ENCODE measurements at places on chromosomes 1 and 21. TPM values are rescaled to one million over a fixed set of nuclear protein-coding genes. Genes with fewer than 3 reads are reported as not detected.

DNA sequence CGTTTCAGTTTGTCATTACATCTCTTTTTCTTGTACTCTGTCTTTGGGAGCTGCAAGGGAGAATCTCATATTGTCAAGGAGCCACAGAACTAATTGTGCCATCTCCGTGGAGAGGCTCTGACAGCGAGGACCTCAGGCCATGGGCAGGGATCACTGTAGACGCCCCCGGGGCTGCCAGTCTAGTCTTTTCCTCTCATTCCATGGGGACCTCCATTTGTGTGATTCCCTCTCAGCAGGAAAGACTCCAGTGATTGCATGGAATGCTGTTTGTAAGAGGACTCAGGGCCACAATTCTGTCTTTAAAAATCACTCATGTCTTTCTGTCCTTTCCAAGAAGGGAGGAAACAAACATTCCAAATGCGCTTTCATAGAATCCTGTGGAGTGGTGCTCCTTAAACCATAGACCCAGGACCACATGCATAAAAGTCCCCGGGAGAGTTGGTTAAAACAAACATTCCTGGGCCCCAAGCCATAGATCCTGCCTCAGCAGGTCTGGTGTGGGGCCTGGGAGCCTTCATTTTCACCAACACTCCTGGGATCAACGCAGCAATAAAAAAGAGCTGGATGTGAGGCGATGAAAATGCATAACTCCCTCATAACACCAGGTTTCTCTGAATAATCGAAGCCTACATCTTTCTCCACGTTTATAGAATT lies 104.5 kb downstream of the ZP4 start:
- no peak overlapping the region for H3K4me3 ChIP-seq
- H3K36me3 ChIP-seq = no peaks in the 10 kb centered on the region
- H3K27me3 ChIP-seq = no peaks in the 10 kb centered on the region
- no peaks in the 10 kb centered on the region for H3K4me1 ChIP-seq

- H3K36me3 ChIP-seq = peaks cover 4% of the 10 kb centered on the region
- no peaks in the 10 kb centered on the region for H3K27me3 ChIP-seq
- no peak for DNase-seq
- no peak overlapping the region for H3K27ac ChIP-seq
These were observed 109.7 kb upstream of the ACTRT2 start for GRCh38 chr1:2911421-2912178.

The S100A7 gene
- total RNA-seq = 10.2 TPM

DNA sequence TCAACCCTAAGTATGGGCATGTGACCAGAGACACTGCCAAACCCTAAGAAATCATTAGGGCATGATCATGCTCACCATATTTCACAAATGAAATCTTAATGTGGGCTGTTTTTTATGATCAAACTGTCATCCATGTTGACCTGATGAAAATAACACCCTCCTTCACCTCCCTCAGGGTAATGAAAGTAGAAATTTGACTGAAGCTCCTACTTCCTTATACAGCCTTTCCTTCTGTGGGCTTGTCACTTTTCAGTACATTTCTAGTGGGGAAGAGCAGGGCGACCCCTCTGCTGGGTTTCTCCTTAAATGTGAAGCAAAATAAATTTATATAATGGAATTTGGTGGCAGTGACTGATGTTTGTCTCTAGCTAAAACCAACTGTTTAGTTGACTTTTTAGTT lies 25.9 kb downstream of the IVNS1ABP start:
- H3K36me3 ChIP-seq = peaks cover 27% of the 10 kb centered on the region
- H3K27ac ChIP-seq = no peak overlapping the region
- no peaks in the 10 kb centered on the region for H3K27me3 ChIP-seq
- H3K4me3 ChIP-seq = no peak overlapping the region
- no peak for DNase-seq

GRCh38 chr1:48228156-48228555 lies 5.6 kb downstream of the SLC5A9 start:
- H3K4me3 ChIP-seq = no peak overlapping the region
- H3K4me1 ChIP-seq = no peaks in the 10 kb centered on the region
- H3K27me3 ChIP-seq = peaks cover 16% of the 10 kb centered on the region
- no peaks in the 10 kb centered on the region for H3K36me3 ChIP-seq
- DNase-seq = no peak

DNA sequence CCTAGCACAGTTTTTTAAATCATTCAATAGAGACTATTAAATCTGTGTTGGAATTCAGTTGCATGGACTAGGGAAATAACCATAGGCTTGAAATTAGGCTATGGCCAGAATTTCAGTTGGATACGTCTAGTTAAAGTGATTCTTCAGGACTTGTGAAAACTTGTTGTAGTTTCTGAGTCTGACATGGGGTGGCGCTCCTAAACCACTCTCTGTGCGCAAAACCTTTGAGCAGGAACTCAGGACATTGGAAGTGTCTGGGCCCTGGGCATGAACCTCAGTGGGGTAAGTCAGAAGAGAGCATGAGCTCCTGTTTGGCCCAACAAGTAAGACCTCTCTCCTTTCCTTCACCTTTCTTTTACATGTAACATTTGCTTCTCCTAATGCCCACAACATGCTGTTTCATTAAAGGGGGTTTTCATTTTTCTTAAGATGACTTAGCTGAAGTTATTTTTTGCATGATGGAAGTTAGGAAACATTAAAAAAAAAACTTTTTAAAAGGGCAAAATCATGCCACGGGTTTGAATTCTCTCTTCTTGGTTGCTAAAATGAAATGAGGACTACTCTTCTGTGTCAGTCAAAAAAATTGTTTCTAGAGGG lies 17.1 kb upstream of the CCDC190 start:
- H3K36me3 ChIP-seq = no peaks in the 10 kb centered on the region
- no peak for DNase-seq
- H3K4me1 ChIP-seq = no peaks in the 10 kb centered on the region

DNA sequence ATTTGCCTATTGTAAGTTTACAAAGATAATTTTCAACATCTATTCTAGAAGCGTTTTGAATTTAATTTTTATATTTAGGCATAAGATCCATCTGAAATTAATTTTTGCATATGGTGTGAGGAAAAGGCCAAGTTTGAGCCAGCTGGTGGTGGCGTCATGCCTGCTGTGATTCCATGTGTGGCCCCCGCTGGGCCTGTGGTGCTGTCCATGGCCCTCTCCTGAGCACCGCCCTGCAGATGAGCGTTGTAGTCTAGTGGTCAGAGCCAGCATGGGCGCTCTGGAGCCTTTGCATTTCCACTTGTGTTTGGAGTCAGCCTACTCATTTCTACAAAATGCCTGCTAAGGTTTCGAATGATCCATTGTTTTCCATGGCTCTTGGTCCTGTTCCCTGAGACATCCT lies 22.7 kb downstream of the PRSS38 start:
- no peak for DNase-seq
- no peaks in the 10 kb centered on the region for H3K4me1 ChIP-seq
- H3K4me3 ChIP-seq = no peak overlapping the region
- H3K27me3 ChIP-seq = peaks cover 12% of the 10 kb centered on the region
- H3K27ac ChIP-seq = no peak overlapping the region
- H3K36me3 ChIP-seq = no peaks in the 10 kb centered on the region

GRCh38 chr1:109104364-109105151 lies 9.4 kb upstream of the ELAPOR1 start:
- no peak overlapping the region for H3K27ac ChIP-seq
- no peak for DNase-seq
- H3K36me3 ChIP-seq = peaks cover 5% of the 10 kb centered on the region
- H3K4me3 ChIP-seq = no peak overlapping the region
